ACHN (cell line): ENCODE measurements at places on chromosomes 3 and 15.

- no peak for DNase-seq
Observed at GRCh38 chr3:71568207-71568606, 15.3 kb downstream of the FOXP1 start.

DNA sequence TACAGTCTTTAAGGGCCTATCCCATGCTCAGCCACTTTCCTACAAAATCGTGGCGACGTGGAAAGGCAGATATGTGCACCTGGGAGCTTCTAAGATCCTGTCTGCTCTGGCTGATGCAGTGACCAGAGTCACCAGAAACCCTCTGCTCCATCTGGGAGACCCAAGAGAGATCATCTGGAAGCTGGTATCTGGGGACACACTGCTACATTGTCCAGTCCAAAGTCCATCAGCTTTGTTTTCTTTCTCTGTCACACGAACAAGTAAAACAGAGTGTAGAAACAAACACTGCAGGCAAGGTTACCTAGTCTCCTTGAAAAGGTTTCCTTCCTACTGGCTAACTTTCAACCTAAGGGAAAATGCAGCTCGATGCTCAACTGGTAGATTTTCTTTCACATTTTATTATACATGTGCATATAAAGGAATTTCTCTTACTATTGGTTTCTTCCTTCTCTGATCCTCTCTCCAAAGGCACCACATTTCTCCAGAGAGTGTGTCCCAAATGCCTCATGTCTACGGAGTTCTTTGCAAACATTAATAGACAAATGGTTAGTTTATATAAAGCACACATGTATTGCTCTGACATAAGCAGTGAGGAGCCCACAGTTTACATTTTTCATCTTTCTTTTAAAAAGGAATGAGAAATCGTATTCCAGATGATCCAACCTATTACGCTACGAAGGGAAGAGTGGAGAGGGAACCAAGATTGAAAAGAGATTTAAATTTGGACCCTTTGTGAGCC is 8.3 kb upstream of the GREM1 start:
- DNase-seq = no peak

DNA sequence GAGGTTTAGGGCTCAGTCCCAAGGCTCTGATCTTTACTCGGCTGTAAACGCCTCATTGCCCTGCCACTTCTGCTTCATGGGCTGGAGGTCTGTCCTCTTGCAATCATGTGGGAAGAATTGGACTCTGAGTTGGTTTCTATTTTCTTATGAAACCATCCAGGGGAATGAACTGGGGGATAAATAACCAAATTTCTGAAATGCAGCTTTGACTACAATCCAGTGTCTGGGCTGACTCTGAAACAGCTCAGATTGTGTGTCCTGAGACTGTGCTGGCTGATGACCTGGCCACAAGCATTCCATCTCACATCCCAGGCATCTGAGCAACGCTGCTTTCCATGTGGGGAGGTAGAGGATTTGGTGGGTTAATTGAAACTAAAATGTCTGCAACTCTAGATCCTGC is 71.0 kb upstream of the GALNT15 start:
- no peak for DNase-seq

GRCh38 chr3:40969341-40969740 is 230.0 kb upstream of the CTNNB1 start:
- no peak for DNase-seq

- peak; percentile 6 for DNase-seq
Observed at GRCh38 chr3:28334552-28334951, 14.0 kb upstream of the ZCWPW2 start.

GRCh38 chr3:137738710-137739109 is 25.4 kb upstream of the SOX14 start:
- DNase-seq = no peak

DNA sequence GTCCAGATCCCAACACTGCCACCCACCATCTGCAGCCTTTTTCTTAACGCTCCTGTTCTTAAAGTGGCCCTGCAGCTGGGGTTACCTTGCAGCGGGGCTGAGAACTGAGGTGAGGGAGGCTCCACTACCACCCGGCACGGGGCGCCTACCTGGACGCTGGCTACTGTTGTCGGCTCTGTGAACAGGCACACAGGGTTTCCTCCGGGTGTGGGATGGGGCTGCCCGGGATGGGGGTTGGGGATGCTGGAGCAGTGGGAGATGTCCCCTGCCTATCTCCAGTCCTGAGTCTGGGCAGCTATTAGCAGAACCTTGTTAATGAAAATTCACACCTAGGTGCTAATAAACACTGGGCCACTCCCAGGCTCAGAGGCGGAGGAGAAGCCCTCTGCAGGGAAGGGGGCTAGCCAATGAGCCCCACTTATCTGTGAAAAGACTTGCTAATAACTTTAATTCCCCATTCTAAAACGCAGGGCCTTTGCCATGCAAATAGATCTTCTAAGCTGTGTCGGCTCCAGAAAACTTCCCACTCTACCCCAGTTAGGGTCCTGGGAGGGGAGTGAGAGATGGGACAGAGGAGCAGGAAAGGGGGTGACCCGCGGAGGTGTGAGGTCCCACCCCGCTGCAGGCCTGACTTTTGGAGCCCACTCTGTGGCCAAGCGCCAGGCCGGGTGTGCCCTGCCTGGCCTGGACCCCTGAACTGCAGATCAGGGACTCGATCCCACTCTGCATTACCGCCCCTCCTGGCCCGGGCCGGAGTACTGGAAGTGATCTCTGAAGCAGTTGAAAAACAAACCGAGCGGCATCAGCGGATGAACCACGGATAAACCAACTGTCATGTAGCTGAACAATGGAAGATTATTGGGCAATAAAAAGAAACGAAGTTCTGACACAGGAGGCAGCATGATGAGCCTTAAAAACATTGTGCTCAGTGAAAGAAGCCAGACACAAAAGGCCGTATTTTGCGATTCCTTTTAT is 3.1 kb downstream of the MESP1 start:
- DNase-seq = no peak

DNA sequence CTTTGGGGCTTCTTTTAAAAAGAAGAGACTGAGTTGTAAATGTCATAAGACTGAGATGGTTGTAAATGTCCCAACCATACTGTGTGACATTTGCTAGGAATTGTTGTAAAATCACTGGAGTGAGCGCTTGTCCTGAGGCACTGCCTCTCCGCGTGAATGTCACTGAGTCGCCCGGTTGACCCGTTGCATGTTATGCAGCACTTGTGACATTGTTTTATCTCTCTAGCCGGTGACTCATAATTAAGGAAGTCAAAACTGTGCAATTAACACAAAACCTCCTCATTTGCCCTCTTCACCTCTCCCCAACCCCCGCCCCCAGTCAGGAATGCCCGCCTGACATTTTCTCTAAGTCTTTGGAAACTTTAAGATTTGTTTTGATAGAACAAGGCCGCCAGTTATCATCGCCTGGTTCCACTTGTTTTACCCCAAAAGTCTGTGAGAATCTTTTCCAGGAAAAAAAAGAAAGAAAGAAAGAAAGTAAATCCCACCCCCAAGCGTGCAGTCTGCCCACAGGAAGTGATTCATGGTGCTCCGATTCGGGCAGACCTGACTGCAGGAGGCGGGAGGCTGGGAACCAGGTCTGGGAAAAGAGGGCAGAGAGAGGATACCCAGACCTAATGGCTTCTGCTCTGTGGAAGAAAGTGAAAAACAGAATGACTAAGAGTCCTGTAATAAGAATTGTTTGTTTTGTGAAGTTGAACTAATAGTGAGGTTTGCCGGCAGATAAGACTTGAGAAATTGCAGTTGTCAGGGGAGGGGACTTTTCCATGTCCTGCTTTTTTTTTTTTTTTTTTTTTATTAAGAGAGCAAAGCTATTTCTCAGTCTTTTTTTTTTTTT is 84.8 kb downstream of the SMAD3 start:
- peak; percentile 90 for DNase-seq

- no peak for DNase-seq
Observed at GRCh38 chr3:173977747-173978146, 580.2 kb downstream of the NLGN1 start.

GRCh38 chr3:86180696-86181095 is 810.3 kb downstream of the VGLL3 start:
- peak; percentile 35 for DNase-seq

DNA sequence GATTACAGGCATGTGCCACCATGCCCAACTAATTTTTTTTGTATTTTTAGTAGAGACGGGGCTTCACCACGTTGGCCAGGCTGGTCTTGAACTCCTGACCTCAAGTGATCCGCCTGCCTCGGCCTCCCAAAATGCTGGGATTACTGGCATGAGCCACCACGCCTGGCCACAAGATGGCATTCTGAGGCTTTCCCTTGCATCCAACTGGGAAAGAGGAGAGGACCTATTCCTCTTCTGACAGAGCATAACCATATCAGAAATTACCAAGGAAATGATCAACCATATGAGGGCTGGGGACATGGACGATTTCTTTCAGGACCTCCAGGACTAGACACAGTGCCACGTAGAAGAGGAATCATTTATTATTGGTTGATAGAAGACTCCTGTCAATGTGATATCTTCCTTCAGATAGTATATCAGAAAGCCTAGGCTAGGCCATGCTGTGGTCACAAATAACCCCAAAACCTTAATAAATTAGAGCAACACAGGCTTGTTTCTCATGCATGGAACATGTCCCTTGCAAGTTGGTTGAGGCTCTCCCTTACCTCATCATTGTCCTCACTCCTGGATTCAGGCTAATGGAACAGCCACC is 372.3 kb upstream of the IL12A start:
- peak; percentile 62 for DNase-seq

GRCh38 chr3:4306860-4307259 is 3.7 kb downstream of the SETMAR start:
- no peak for DNase-seq

- no peak for DNase-seq
Observed at GRCh38 chr3:14634763-14635400, 16.7 kb upstream of the CCDC174 start.

DNA sequence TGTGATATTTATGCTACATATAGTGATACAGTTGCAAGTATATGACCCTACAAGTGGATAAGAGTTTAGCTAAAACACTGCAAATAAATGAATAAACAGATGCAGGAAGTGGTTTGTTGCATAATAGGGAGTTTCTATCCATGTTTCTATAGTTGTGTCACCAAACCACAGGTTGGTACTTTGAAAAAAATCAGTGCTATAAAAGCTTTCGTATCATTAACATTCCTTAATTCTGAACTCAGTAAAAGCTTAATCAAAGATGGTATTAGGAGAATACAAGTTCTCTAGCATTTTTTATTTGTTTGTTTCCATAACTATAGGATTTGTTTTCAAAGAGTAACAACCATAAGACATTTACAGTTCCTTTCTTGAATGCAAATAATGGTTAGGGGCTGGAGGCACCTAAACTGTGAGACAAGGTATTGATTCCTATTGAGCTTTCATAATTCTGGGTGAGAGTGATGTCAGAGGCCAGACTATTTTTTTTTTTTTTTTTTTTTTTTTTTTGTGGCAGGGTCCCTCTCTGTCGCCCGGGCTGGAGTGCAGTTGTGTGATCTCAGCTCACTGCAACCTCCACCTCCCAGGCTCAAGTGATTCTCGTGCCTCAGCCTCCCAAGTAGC is 29.6 kb downstream of the CPOX start:
- peak; percentile 28 for DNase-seq

GRCh38 chr3:78912259-78912658 is 855.5 kb downstream of the ROBO1 start:
- DNase-seq = no peak

GRCh38 chr3:172137287-172138192 is 98.2 kb downstream of the FNDC3B start:
- DNase-seq = no peak

DNA sequence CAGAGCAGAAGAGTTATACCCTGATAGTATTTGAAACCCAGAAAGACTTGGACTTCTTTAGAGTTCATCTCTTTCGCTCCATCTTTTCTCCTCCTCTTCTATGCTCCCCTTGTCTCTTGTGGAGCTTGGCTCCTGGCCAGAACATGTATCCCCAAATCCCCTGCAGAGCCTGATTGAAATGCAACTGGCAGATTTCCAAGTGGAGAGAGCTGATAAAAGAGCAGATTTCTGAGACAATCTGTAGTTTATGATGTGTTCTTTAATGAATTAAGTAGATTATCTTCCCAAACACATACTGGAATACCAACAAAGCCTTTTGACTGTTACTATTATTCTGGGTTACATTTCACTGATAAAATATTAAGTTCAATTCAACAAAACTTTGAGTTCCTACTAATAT is 33.4 kb downstream of the UNC13C start:
- no peak for DNase-seq

GRCh38 chr3:105427332-105427731 is 60.6 kb downstream of the ALCAM start:
- DNase-seq = no peak

DNA sequence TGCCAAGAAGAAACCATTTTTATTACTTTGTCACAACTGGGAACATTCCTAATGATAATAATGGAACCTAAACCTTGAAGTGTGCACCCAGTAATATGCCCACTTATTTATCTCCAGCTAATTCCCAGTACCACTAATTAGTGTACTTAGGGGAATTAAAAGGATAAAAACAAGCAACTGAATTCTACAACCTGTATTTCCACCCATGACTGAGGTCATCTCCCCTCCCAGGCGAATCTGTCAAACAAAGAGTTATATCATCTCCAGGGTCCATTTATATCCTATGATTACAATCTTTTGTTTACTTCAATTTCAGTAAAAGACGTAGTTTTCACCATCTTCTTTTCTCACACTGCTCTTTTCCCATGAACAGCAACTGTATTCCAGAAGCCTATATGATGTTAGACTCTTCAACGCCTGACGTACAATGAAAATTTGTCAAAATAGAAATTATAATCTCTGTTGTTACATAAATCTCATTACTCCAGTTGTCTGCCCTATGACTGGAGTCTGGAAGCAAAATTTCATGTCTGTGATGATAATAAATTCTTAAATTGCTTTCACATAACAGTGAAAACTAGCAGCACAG is 177.6 kb downstream of the GOLIM4 start:
- DNase-seq = no peak

- no peak for DNase-seq
Observed at GRCh38 chr3:177306252-177306651, 109.0 kb upstream of the TBL1XR1 start.
